ENCODE measurements at places on chromosomes 12 and 14. TPM values are rescaled to one million over a fixed set of nuclear protein-coding genes. Genes with fewer than 3 reads are reported as not detected.

DNA sequence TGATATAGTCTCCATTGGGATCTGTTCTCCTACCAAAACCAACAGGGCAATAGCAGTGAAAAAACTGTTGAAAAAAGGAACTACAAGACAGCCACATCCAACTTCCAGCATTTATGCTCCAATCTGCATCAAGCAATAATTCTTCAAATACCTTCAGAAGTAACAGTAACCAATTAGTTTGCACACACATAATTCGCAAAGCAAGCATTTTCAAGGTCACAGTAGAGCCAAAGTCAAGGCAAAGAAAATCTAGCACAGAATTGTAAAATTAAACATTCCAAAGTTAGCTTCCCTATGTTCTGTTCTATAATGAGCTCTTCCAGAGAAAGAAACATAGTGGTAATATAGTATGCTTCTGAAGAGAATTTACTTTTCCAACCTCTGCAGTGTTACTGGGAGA, 11.0 kb upstream of the MTERF2 start:
- DNase-seq = no peak

The GARIN6 gene
- polyA plus RNA-seq = not detected

The PIANP gene
- 16.7 TPM for polyA plus RNA-seq

DNA sequence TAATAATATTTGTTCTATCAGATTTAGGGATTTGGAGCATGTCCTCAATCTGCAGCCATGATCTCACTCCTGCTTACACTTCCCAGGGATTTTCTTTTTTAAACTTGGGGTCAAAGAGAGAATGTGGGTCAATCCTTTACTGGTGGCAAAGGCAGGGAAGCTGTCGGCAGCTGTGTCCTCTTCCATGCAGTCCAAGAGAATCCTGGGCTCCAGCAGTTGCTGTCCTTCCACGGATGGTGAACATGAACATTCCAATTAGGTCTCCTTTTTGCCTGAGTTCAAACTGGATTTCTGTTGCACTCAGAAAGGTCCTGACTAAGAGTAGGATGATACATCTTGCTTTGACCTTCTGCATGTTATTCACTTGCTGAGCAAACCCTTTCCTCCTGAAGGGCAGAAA, 73.9 kb downstream of the ARL6IP4 start:
- no peak for DNase-seq

- DNase-seq = no peak
Measured at GRCh38 chr14:80978403-80978802, 23.0 kb downstream of the TSHR start.

DNA sequence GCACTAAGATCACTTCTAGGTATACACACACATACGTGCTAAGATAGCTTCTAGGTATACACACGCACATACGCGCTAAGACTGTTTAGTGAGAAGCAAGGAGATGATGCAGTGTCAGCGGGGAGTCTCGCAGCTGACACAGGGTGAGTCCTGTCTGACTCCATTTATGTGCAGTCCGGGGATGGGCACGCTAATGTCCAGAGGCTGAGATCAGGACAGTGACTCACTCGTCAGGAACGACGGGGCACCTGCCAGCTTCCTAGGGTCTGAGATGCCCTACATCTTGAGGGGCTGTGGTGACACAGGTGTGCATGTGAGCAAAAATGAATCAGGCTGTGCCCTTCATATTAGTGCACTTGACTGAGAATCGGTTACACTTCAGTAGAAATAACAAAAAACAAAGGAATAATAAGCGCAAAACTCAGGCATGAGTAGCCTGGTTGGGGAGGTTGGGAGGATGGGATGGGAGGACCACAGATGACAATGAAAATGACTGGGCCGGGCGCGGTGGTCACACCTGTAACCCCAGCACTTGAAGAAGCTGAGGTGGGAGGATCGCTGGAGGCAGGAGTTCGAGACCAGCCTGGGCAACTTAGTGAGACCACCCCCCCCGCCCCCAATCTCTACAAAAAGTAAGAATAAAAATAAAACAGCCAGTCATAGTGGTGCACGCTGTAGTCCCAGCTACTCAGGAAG, 29.1 kb upstream of the ULK1 start:
- no peak for DNase-seq

The POTEG gene
- polyA plus RNA-seq = 0.07 TPM
